Hepatocyte (in vitro differentiated cells): ENCODE measurements at places on chromosomes 12 and 14.

DNA sequence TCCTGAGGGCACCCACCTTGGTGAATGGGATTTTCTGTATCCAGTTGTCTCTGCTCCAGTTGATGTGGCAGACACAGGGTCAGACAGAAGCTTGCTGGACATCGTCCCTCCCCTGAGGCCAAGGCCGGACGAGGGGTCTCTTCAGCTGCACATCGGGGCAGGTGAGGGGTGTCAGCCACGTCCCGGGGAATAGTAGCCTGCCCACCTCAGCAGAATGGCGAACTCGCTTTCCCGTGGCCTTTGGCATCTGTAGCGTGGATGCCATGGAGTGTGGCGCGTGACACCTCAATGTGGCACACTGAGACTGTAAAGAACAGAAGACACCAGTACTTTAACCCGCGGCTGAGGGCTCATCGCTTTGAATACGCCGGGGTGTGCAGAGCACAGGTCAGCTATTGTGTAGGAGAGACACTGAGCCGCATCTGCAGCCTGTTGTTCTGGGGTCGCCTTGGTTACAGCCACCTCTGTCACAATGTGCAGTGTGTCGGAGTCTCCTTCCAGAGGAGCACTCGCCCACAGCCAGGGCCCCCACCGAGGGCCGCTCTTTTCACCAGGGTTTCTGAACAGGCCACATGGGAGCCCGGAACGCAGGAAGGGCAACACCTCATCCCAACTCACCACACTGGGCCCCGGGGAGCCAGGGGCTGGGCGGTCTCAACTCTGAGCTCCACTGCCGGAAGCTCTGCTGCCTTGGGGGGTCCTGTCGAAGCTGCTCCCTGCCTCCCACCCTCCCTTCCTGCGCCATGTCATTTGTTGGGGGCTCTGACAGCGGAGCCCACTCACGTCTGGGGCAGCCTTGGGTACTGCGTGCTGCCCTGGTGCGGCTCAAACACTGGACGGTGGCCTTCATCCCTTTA is 77.0 kb downstream of the ADGRD1 start:
- DNase-seq = no peak

- DNase-seq = no peak
These were observed 352.2 kb downstream of the FSCB start for GRCh38 chr14:44154874-44155273.

DNA sequence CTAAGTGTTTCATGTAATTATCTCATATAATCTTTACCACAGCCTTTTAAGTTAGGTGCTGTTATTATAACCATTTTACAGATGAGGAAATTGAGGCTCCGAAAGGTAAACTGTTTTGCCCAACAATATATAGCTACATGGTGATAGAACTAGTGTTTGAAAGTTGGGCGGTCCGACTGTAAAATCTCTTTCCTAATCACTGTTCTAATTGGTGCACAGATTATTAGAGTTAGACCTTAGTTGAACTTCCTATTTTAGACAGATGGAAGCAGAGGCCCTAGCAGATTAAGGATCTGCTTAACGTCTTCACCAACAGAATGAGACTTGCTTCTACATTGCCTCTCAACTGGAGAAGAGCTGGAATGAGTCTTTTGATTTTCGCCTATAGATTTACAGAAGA is 30.0 kb upstream of the DUSP6 start:
- no peak for DNase-seq

- DNase-seq = no peak
These were observed 85.5 kb downstream of the PTPRB start for GRCh38 chr12:70551731-70552130.

- DNase-seq = no peak
These were observed 24.3 kb downstream of the NCOR2 start for GRCh38 chr12:124543052-124543589.

GRCh38 chr12:57243521-57244311 is 7.3 kb downstream of the STAC3 start:
- DNase-seq = peak; percentile 88

GRCh38 chr12:3730111-3730510 is 22.8 kb downstream of the CRACR2A start:
- no peak for DNase-seq

GRCh38 chr12:130504110-130504839 is 166.6 kb downstream of the PIWIL1 start:
- DNase-seq = no peak

- peak; percentile 58 for DNase-seq
These were observed at the start of gene FGF23 for GRCh38 chr12:4379405-4379804. FGF23 (minus strand) TSS chr12:4379712; CDS start chr12:4379582, 130 bp downstream.

DNA sequence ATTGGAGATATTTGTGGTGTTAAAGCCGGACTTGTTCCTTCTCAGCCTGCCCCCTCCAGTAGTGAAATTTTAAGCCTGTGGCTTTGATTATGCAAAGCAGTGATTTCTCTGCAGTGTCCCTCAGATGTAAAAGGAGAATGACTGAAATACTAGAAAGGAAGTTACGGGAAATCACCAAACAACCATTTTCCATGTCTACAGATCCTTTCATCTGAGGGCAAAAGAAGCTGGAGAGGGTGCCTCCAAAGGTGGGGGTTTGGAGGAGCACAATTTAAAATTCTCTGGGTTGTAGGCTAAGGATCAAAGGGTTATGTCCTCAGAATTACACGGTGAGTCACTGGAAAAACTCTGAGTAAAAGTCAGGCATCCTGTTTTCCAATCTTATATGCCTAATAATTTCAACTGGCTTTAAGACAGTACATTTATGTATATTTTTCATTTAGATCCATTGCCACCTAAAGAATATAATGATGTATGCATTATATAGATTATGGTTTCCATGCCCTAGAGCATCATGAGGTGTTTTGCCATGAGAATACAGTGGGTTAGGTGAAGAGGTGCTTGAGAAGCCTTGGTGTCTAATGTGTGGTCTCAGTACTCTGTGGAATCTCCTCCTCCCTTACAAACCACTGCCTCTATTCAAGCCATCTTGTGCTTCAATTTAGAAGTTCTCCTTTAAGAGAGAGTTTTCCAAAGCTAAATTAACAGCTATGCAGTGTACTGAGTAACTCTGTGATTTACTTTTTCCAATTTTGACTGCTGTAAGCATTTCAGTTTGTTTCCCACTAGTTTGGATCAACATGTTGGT is 362.1 kb downstream of the RAD51B start:
- no peak for DNase-seq

- DNase-seq = no peak
These were observed 176.7 kb downstream of the PTPN11 start for GRCh38 chr12:112595410-112595809.
